ENCODE measurements at places on chromosomes 3 and 15. TPM values are rescaled to one million over a fixed set of nuclear protein-coding genes. Genes with fewer than 3 reads are reported as not detected.

DNA sequence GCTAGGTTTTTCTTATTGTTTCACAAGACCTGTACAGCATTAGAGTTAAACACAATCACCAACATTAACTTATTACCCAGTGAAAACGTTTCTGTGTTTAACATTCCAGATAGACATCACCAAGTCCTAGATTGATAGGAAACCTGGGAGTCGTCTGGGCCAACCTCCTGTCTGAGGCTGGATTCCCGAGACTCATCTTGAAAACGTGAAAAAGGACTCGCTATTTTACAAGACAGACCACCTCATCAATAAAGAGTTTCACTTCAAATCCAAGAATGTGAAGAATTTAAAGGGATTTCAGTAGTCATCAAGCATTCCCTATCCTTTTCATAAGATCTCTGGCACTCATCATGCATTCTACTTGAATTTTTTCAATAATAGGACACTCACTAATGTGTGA is 626.6 kb downstream of the MCTP2 start:
- H3K36me3 ChIP-seq: no peaks in the 10 kb centered on the region
- H3K4me3 ChIP-seq: no peak overlapping the region
- no peak for DNase-seq
- H3K4me1 ChIP-seq: no peaks in the 10 kb centered on the region

- DNase-seq: no peak
- no peaks in the 10 kb centered on the region for H3K36me3 ChIP-seq
- no peak overlapping the region for H3K27ac ChIP-seq
- H3K4me1 ChIP-seq: no peaks in the 10 kb centered on the region
- H3K27me3 ChIP-seq: no peaks in the 10 kb centered on the region
These were observed 67.6 kb downstream of the ZNF445 start for GRCh38 chr3:44409640-44410410.

The VEPH1 gene
- not detected for total RNA-seq

DNA sequence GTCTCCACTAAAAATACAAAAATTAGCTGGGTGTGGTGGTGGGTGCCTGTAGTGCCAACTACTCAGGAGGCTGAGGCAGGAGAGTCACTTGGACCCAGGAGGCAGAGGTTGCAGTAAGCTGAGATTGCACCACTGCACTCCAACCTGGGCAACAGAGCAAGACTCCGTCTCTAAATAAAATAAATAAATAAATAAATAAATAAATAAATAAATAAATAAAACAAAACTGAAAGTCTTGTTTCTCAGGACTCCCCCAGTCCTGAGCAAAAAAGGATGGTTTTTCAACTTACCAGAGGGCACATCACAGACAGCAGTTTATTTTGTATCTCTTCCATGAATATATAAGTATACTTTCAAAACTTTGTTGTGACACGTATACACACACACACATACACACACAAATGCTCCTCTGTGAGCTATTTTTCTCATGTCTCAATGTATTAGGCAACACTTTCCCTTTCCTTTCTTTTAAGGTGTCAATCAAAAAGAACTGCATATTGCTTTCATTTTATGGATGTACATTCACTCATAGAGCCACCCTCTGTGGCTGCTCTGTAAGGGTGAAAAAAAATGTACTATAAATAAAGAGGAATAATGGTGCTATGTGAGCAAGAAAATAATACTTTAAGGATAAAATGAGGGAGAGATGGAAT is 54.8 kb upstream of the MITF start:
- no peak overlapping the region for H3K27ac ChIP-seq
- H3K27me3 ChIP-seq: no peaks in the 10 kb centered on the region
- H3K4me3 ChIP-seq: no peak overlapping the region

DNA sequence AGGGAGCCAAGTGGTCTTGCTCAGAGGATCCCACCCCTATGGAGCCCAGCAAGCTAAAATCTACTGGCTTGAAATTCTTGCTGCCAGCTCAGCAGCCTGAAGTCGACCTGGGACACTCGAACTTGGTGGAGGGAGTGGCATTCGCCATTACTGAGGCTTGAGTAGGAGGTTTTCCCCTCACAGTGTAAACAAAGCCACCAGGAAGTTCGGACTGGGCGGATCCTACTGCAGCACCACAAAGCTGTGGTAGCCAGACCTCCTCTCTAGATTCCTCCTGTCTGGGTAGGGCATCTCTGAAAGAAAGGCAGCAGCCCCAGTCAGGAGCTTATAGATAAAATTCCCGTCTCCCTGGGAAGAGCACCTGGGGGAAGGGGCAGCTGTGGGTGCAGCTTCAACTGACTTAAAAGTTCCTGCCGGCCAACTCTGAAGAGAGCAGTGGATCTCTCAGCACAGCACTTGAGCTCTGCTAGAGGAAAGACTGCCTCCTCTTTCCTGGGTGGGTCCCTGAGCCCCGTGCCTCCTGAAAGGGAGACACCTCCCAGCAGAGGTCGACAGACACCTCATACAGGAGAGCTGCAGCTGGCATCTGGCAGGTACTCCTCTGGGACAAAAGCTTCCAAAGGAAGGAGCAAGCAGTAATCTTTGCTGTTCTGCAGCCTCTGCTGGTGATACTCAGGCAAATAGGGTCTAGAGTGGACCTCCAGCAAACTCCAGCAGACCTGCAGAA is 576.3 kb upstream of the NECTIN3 start:
- no peaks in the 10 kb centered on the region for H3K36me3 ChIP-seq
- H3K4me3 ChIP-seq: no peak overlapping the region
- H3K4me1 ChIP-seq: no peaks in the 10 kb centered on the region
- no peak for DNase-seq
- H3K27me3 ChIP-seq: no peaks in the 10 kb centered on the region
- no peak overlapping the region for H3K27ac ChIP-seq

The WDR76 gene
- total RNA-seq: 10.9 TPM

The CCR8 gene
- not detected for total RNA-seq

The CHRFAM7A gene
- 1.2 TPM for total RNA-seq

DNA sequence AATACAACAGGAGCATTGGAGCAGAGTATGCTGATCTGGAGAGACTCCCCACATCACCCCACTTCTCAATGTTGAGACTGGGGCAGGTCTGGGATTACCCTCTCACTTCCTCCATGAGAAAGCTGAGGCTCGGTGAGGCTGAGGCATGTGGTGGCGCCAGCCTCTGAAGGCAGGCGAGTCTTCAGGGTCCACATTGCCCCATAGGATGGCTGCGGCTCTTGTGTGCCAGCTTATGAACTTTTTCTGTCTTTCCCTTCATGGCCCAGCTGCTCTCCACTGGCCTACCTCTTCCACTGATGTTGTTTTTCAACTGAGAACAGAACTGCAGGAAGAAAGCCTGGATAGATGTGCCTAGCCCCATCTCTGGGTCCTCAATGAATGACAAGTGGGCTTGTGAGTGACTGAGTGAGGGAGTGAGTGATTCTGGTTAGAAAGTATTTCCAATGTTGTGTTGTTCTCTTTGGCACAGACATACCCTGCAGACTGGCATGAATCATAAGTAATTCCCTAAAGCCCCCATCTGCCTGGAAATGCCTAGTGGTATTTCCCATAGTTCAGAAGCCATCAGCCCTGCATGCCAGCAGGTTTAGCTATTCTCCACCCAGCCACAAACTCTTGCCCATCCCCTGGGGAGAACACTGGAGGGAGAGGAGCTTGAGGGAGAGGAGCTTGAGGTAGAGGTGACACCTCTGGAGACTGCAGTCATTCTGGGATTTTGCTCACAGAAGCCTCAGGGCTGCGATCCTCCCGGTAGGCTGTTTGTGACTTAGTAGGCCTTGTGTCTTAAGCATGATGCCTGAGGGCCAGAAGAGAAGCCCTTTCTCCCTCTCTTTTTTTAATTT is 56.9 kb downstream of the AMOTL2 start:
- peaks cover 2% of the 10 kb centered on the region for H3K4me1 ChIP-seq
- DNase-seq: no peak
- H3K27me3 ChIP-seq: peaks cover 5% of the 10 kb centered on the region
- no peak overlapping the region for H3K4me3 ChIP-seq

DNA sequence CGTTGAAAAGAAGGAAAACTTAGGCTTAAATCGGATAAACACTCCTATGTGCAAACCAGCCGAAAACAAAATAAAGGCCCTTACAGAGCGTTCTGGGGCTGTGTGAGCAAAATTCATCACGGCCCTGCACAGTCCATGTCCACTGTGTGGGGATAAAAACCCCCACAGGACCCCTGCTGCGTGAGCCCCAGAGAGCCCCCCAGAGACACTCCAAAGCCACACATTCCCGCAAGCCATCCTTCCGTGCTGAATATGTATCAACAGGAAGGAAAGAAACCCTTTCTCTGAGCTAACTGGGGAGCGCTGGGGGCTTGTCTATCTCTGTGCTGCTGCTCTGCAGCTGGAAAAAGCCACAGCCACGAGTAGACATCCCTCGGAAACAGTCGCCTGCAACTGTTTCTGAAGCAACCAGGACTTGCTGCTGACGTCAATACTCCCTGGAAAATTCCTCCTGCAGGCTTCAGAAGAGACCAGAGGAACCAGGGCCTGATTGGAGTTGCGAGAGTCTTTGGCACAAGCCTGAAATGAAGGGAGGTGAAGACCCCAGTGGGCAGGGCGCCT is 72.7 kb downstream of the NUP210 start:
- no peak for DNase-seq
- no peak overlapping the region for H3K4me3 ChIP-seq
- H3K27me3 ChIP-seq: no peaks in the 10 kb centered on the region
- peaks cover 6% of the 10 kb centered on the region for H3K4me1 ChIP-seq

DNA sequence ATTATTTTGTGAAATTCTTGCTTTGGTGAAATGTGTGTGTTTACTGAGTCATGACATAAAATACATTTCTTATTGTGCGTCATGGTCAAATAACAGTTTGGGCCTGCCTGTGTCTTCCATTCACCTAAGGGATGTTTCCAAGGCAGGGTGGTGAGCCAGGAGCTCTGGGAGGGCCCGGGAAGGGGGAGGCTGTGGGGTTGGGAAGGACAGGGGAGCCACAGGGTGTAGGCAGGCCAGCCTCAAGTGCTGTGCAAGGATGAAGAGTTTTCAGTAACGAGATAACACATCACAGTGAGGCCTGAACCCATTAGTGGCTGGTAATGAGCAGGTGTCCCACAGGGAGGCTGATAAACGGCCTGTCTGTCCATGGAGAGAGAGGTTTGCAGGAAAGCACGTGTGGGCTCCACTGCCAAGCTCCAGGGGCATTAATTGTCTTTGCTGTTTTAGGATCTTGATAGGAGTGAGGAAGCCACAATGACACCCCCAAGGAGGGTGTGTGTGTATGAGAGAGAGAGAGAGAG is 35.6 kb upstream of the SEC13 start:
- peaks cover 20% of the 10 kb centered on the region for H3K4me1 ChIP-seq
- H3K4me3 ChIP-seq: no peak overlapping the region
- no peaks in the 10 kb centered on the region for H3K27me3 ChIP-seq
- H3K36me3 ChIP-seq: no peaks in the 10 kb centered on the region

Data from B cell (primary cell).